Erythroblast (primary cell): ENCODE measurements at places on chromosomes 6 and 20.
A peak's percentile ranks its signal among the peaks of the same experiment; 100 is the strongest.

DNA sequence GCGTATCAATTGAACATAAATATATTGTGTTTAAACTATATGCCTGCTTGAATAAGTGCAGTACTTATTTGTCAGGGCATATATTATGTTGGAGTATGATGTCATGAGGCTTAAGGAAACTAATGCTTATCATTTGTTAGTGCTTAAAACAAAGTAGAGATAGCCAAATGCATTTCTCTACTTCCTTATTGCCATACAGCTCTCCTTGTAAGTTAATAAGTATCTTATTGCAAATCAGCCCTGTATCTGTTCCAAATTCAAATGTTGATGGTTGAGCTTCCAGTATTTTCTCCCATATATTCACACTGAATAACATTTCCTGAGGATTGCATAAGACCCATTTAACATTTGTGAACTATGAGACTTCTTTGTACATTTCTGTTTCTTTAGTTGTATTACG is 57.8 kb downstream of the CARMIL1 start:
- DNase-seq: no peak

DNA sequence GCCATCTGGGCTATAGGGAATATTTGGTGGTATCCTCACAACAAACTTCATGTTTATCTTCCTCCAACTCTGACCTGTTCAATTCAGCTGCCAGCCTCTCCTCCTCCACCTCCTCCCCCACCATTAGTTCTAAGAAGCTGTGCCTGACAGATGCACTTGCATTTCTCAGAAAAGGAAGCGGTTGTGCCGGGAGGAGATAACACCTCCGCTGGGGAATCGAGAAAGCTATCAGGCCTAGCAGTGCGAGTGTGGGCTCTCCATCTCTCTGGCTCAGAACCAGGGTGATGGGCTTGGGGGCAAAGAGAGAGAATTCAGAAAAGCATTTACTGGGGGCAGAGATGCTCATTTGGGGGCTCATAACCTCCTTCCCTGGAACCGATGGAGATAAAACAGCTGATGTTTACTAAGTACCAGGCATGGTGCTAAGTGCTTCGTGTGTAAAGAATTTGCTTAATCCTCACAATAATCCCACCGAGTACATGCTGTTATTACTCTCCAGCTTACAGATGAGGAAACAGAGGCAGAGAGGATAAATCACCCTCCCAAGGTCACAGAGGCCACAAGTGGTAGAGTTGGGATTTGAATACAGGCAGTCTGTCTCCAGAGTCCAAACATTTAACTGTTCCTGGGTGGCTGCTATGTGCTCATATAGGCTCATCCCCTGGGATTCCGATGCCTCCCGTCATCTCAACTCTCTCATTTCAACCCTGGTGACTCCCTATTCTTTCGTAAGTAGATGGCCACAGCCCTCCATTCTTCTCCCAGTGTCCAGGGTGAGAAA is 38.3 kb downstream of the COX4I2 start:
- peak; percentile 99 for DNase-seq

DNA sequence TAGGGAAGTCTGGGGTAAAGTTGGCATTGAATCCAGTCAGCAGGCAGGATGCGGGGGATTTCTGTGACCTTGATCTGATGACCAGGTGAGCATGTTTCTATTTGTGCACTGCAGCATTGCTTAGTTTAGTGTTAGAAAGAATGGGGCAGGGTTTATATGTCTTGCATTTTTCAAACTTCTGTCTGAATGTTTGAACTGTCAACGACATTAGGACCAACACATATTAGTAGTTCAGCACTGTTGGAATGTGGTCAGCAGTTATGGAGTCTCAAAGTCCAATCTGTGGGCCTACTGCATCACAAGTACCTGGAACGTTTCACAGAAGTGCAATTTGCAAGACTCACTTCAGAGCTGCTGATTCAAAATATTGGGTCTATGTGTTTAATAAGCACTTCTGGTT is 276.6 kb upstream of the BMP2 start:
- DNase-seq: no peak

DNA sequence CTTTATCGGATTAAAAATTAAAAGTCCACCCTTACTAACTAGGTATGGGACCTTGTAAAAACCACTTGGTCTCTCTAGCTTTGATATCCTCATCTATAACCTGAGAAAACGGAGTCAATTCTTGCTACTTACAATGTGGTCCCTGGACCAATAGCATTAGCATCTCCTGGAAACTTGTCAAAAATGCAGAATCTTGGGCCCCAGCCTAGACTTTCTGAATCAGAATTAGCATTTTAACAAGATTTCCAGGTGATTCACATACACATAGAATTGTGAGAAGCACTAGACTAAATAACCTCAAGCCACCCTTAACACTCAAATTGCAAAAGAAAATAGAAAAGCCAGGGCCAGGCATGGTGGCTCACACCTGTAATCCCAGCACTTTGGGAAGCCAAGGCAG is 96.6 kb downstream of the RNGTT start:
- DNase-seq: no peak

GRCh38 chr6:131139599-131139998 is 4.3 kb downstream of the AKAP7 start:
- DNase-seq: no peak

- no peak for DNase-seq
These were observed 659.0 kb upstream of the HS3ST5 start for GRCh38 chr6:115001731-115002350.

GRCh38 chr20:23161244-23161891 is 75.2 kb upstream of the CD93 start:
- no peak for DNase-seq

- DNase-seq: no peak
These were observed 9.5 kb upstream of the RALY start for GRCh38 chr20:33984182-33984719.

DNA sequence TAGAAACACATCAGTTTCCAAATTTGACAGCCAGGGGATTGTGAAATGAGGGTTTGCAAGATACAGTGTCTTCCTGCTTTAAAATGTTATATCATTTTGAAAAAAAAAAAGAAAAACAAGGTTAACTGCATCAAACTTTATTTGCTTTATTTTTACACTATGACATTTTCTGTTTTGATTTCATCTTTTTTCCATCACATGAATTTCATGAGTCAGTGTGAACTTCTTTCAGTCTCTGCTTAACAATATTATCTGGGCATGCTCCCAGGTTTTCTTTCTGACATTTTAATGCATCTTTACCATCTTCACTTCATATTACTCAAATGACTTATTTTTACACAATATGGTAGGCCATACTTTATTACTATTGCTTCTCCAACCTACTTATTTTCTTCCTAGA is 1.9 kb downstream of the NCOA7 start:
- DNase-seq: no peak

DNA sequence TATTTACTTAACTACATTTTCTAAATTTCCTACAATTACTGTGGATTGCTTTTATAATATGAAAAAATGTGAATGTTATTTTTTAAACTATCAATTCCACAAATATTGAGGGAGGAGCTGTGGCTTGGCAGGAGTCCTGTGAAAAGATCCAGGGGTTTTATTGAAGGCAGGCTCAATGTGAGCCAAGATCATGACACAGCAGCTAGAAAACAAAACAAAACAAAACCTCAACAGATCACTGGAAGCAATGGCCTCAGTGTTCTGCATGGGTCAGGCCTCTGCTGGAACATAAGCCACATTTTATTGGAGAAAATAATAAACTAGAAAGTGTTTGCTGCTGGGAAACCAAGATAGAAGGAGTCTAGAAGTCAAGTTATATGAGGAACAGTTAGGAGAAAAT is 19.4 kb upstream of the RCAN2 start:
- no peak for DNase-seq

GRCh38 chr6:27889275-27889627 is 22.9 kb downstream of the OR2B2 start:
- no peak for DNase-seq

DNA sequence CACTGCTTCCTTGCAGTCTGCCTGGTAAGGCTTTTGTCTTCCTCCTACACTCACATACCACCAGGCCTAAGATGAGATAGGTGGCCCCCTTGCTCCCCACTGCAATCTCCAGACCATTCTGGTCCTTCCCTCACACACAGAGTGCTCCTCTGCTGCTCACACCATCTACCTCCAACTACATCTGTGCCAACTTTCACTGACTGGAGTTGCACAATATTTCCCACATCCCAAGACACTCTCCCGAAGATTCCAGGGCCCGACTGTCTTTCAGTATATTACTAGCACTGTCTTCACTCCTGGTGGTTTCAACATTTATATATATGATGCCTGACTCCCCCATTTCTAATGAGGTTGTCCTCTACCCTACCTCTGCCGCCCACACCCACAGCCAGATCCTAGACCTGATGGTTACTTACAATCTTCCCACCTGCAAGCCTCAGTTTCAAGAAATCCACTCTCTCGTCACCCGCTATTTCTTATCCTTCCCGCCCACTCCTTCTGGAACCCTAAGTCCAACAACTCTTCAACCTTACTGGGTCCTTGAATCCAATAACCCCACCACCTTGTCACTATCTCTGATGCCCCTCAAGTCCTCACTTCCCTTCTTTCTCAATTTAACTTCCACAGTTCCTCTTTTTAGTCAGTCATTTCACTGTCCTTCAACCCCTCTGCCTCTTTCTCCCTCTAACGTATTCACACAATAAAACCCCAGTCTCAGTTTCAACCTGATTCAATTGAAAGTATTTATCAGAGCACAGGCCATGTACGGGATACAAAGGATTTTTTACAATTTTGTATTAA is 21.6 kb downstream of the RALGAPA2 start:
- no peak for DNase-seq

- no peak for DNase-seq
These were observed 837.6 kb downstream of the TBC1D32 start for GRCh38 chr6:120496661-120497060.

DNA sequence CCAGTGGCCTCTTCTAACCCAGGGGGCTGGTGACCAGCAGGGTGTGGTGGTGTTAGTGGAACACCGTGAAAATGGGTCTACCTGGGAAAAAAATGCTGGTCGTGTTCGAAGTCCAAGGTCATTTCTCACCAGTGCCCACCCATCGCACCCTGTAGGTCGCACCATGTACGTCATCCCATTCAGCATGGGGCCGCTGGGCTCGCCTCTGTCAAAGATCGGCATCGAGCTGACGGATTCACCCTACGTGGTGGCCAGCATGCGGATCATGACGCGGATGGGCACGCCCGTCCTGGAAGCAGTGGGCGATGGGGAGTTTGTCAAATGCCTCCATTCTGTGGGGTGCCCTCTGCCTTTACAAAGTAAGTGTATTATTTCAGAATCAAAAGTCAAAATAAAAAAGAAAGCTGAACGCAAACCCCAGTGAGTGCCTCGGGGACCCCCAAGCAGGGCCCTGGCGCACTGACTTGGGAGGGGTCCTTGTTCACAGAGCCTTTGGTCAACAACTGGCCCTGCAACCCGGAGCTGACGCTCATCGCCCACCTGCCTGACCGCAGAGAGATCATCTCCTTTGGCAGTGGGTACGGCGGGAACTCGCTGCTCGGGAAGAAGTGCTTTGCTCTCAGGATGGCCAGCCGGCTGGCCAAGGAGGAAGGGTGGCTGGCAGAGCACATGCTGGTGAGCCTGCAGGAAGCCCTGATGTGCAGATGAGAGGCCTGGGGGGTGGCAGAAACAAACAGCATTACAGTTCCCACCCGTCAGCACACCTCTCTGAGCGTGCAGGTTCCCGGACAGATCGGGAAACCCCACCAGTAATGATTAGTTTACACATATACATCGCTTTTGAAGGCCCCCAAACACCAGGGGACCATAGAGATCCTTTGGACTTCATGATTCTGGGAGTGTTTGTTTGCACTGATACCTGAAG is 1.9 kb downstream of the PCK1 start:
- no peak for DNase-seq

DNA sequence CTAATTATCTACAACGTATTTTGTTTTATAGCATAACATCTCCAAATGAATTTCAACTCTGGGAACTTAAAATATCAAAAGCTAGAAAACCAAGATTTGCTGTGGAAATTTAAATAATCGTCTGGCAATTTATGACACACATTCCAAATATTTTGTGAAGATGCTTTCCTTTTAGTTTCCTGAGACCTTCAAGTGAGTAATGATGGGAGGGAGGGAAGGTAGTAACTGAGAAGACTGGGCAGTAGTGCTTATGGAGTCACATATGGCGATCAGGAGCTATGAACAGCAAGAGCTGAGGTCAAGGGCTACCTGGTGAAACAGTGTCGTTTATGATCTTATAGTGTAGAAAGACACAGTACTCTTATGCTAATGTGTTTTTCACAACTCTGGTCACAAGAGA is 178.2 kb upstream of the THEMIS start:
- no peak for DNase-seq

DNA sequence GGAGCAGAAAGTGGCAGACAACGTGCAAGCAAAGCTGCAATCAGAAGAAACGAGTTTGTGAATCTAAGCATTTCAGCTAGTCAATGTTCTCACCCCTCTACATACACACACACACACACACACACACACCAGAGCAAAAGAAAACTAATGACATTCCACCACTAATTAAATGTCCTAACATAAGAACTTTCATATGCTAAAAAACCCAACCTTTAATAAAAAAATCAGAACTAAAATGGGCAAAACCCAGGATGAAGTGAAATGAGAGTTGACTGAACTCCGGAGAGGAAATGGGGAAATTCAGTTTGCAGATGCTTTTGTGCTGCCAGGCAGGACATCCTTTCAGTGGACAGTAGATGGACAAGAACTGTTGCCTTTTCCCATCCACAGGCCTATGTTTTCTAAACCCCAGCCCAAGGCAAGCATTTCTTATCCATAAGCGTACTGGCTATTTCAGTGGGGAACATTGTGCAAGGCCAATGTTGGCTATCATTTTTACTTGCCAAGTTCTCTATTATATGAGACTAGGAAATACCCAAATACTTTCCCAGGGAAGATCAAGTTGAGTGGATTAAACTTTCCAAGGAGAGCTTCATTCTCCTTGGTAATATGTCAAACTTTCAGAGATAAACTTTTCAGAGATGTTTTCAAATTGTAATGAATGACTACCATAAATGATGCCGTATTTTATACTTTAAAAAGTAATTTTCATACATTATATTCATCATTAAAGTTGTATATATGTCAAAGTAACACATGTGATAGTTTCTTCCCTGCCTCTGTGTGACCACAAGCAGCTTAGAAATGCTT is 27.3 kb downstream of the RIN2 start:
- DNase-seq: no peak

GRCh38 chr20:13545790-13546189 is 92.9 kb downstream of the TASP1 start:
- no peak for DNase-seq

- no peak for DNase-seq
These were observed 30.1 kb upstream of the APMAP start for GRCh38 chr20:25022680-25023079.

GRCh38 chr20:37204056-37204455 is 24.7 kb upstream of the MROH8 start:
- DNase-seq: no peak

- DNase-seq: no peak
These were observed 102.4 kb downstream of the AHI1 start for GRCh38 chr6:135395136-135395535.
